Kasumi-1 (cell line): ENCODE measurements at places on chromosomes 7 and 10.

GRCh38 chr10:126448091-126448490 is 59.8 kb upstream of the ADAM12 start:
- no peak for DNase-seq

DNA sequence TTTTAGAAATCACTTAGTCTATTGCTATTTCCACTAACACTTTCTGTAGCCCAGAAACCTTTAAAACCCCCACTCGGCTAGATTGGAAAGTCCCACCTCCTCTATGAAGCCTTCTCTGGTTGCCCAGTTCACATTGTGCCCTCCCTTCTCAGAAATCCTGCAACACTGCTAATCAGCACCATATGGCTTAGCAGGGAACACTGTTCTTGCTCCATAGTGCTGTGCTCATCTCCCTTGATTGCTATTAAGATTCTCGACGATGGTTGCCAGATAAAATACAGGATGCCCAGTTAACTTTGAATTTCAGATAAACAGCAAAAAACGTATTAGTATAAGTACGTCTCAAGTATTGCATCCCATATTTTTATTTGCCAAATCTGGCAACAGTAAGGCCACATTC is 40.1 kb upstream of the XPNPEP1 start:
- DNase-seq = no peak

DNA sequence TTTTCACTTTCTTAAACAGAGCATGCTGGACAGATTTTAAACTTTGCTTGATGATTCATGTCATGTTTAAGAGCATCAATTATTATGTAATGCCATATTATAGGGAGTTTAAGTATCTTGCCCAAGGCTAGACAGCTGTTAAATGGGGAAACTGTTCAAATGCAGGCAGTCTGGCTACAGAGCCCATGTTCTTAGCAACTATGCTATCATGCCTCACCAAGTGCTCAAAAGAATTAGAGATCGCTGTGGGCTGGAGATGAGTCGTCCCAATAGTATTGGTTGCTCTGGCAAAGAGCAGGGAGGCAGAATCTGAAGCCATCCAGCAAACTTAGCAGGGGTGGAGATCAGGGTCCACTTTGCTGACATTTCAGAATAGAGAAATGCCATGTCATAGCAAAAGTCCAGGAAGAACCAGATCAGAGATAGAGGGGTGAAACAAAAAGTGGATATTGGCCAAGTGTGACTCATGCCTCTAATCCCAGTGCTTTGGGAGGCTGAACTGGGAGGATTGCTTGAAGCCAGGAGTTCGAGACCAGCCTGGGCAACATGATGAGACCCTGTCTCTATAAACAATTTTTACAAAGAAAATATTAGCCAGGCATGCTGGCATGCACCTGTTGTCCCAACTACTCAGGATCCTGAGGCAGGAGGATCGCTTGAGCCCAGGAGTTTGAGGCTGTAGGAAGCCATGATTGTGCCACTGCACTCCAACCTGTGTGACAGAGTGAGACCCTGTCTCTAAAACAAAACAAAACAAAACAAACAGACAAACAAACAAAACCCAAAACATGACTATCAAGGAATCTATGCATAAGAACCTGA is 57.8 kb downstream of the BAMBI start:
- no peak for DNase-seq

GRCh38 chr10:124615259-124615658 is 128.9 kb downstream of the FAM53B start:
- DNase-seq = no peak

DNA sequence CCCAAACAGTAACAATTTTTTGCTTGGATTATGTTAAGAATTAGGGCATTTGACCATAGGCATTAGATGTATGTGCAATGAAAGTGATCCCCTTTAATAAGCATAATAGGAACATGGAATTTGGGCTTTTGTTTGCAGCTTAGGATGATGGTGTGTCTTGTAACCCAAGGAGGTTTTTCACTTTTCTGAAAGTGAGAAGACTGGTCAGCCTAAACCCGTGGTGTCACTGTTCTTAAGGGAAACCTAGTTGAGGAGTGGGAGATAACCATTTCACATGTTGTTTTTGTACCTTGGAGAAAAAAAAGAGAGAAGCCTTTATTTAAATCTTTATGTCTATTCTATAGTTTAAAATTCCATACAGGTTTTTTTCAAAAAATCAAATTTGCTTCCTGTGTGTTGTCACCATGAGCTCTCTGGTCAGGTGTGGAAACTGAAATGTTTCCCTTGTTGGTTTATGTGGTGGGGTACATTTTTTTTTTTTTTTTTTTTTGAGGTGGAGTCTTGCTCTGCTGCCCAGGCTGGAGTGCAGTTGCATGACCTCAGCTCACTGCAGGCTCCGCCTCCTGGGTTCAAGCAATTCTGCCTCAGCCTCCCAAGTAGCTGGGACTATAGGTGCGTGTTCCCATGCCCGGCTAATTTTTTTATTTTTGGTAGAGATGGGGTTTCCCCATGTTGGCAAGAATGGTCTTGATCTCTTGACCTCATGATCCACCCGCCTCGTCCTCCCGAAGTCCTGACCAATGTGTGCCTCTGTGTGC is 7.7 kb downstream of the CCM2 start:
- no peak for DNase-seq

GRCh38 chr10:19819419-19820033 is 3.3 kb downstream of the PLXDC2 start:
- DNase-seq = peak; percentile 95

- DNase-seq = no peak
Measured at GRCh38 chr10:36494371-36494770, 631.0 kb upstream of the ANKRD30A start.

- peak; percentile 72 for DNase-seq
Measured at GRCh38 chr10:49212076-49212475, 23.9 kb upstream of the TMEM273 start.

DNA sequence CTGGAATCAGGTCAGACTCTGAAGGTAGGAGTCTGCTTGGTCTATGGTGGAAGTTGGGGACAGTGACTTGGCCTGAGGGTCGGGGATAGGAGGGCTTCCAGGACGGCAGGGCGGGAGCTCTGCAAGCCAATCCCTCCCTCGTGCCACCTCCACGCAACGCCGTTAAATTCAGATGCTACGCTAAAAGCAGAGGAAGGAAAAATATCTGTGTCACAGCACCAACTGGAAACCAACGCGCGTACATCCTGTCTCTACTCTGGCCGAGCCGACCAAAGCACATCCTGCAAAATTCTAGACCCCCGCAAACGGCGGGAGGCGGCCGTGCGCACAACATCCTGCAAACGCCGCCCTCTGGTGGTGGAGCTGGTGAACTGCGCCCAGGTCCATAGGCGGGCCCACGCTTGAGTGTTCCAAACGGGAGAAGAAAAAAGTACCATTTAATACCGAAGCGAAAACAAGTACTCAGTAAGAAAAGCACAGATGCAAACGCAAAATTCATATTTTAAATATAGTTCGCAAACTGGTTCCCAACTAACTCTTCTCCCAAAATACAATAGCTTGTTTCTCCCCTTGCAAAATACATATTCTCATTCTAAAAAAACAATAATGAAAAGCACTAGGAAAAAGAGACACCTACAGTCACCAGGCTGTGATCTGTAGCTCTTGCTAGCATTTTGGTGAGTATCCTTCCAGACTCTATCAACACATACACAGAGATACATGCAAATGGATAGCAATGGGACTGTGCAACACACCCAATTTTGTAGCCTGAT is 45.7 kb upstream of the HSPA12A start:
- peak; percentile 74 for DNase-seq

GRCh38 chr7:92945840-92946239 is 109.5 kb upstream of the CDK6 start:
- DNase-seq = no peak

DNA sequence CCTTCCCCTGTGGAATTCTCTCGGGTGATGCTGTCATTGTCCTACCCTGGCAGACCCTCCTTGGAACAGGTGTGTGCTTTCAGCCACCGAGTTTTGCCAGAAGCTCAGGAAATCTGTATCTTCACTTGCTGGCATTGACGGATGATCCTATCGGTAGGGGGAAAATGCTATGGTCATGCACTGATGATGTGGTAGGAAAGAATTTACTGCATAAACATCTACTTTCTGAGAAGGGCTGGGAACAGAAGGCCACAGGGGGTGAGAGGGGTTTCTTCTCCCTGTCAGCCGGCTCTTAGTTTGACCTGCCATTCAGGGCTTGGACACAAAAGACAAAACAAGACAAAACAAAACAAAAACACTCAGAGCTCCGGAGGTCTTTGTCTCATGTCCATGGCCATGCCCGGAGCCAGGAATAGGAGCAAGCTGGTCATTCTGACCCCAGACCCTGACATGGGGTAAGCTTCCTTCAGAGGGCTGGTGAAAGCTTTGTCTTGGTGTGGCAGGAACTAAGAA is 43.6 kb upstream of the CARD11 start:
- no peak for DNase-seq

GRCh38 chr10:59340285-59340684 is 22.1 kb downstream of the FAM13C start:
- DNase-seq = no peak

- no peak for DNase-seq
Measured at GRCh38 chr7:80373429-80374032, 138.3 kb downstream of the GNAT3 start.

DNA sequence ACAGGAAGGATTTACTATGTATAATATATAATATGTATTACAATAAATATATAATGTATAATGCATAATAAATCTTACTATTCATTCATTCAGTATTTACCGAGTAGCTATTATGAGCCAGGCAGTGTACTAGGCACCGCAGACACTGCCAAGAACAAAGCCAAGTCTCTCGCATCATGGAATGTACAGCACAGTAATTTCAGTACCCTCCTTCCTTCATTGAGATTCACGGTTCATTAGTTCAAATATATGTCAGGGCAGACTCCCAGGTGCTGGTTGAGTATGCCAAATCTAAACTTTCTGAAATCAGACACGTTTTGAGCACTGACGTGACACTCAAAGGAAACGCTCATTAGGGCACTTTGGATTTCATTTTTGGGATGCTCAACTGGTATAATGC is 9.1 kb downstream of the USP6NL start:
- no peak for DNase-seq

GRCh38 chr7:5631752-5632151 is 149.7 kb downstream of the RNF216 start:
- DNase-seq = no peak

DNA sequence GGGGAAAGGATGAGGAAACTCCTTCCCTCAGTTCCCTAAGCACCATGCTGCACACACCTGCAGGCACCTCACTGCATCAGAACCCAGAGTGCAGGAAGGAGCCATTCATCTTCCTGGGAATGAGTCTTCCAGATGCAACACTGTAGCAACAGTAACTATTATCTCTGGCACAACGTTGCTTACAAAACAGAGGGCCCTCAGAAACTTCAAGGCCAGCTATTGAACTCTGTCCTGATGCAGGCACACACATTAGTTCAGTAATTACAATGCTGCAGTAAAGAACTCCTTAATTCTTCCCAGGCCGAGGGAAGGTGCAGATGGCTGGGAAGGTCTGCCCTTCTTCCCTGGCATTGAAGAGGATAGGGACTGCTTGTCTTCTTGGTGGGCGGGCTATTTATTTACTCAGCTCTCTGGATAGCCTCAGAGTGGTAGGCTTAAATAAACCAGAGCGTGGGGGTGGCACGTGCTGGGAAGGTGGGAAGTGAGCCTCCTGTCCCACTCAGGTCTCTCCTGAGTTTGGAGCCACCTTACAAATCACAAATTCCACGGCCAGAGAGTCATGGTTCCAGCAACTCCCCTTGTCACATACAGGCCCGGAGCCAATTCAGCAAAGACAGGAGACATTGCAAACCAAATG is 125.1 kb upstream of the JCAD start:
- no peak for DNase-seq

GRCh38 chr10:131736321-131736980 is 164.4 kb upstream of the PPP2R2D start:
- no peak for DNase-seq

- no peak for DNase-seq
Measured at GRCh38 chr10:112202561-112203241, 19.1 kb upstream of the GPAM start.

DNA sequence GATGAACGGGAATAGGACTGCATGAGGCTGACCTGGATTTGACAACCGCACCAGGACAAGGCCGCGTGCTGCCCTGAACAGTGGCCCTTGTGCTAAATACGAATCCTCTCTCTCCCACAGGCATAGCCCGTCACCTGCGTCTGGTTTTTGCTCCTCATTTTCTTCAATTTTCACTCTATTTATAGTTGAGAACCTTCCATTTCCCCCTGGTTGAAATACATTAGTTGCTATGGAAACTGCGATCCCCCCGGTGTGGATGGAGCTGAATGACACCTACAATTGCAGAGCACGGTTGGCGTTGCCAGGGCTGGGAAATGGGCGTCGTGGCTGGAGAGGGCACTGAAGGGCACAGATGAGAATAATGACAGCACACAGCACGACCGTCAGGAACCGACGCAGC is 158.6 kb upstream of the PITRM1 start:
- DNase-seq = no peak

GRCh38 chr10:118522791-118523498 is 72.5 kb downstream of the PRLHR start:
- peak; percentile 21 for DNase-seq

DNA sequence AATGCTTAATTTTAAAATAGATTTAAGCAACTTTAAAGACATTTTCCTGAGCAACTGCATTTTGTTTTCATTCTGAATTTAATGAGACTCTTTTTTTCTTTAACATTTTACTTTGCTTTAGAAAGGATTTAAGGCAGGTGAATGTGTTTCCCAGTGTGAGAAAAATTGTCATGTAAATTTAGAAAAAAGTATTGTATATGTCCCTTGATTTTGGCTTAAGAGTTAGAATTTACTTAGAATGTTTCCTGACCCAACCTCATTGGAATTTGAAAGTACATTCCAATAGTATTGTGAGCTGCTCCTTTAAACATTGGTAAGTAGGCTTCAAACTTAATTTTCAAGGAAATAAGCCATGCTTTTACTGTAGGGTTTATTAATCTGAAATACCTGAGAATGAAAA is 110.2 kb downstream of the PTEN start:
- no peak for DNase-seq

GRCh38 chr10:70528741-70529362 is 50.3 kb downstream of the PALD1 start:
- DNase-seq = peak; percentile 75

GRCh38 chr10:58952747-58953466 is 223.5 kb upstream of the PHYHIPL start:
- peak; percentile 70 for DNase-seq

DNA sequence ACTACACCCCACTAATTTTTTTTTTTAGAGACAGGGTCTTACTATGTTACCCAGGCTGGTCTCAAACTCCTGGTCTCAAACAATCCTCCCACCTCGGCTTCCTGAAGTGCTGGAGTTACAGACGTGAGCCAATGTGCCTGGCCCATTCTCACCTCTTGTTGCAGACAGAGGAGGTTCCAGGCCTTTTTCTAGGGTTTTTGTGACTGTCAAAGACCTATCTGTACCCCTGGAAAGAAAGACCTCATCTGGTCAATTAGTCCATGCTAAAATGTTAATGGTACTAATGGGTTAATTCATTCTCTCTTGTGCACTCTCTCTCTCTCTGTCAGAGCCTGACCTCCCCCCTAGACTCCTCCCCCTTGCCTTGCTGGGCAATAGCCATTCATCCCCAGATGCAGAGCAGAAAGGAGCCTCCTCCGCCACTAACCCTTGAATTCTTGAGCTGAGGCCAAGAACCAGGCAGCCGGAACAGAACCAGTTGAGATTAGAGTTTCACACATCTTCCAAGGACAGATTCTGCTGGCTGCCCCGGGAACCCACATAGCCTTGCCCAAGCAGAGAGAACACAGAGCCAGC is 209.7 kb downstream of the SKIDA1 start:
- DNase-seq = no peak
